ENCODE measurements at places on chromosomes 1 and 21. TPM values are rescaled to one million over a fixed set of nuclear protein-coding genes. Genes with fewer than 3 reads are reported as not detected.

- H3K36me3 ChIP-seq: no peaks in the 10 kb centered on the region
- DNase-seq: peak; percentile 92
- H3K27me3 ChIP-seq: peaks cover 2% of the 10 kb centered on the region
- H3K27ac ChIP-seq: peak overlapping the region; percentile 92
- peak overlapping the region; percentile 70 for H3K4me3 ChIP-seq
Measured at GRCh38 chr1:243850452-243851256, 611 bp upstream of the AKT3 start.

DNA sequence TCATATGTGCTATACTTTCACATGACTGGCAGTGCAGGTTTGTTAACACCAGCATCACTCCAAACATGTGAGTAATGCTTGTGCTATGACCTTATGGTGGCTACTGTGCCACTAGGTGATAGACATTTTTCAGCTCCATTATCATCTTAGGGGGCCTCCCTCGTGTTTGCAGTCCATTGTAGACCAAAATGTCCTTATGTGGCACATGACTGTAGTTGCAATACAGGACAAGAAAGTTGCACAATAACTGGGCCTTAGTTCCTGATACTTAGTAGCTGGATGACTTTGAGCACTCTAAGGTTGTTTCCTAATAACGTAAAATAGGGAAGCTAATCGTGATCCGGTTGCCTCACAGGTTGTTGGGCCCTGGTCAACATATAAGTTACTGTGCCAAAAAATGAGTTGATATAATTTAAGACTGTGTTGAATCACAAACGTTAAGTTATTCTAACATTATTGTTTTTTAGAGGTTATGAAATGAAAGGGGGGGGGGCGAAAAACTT lies 511 bp upstream of the SNX27 start:
- DNase-seq: peak; percentile 13
- H3K27ac ChIP-seq: peak overlapping the region; percentile 69
- H3K4me3 ChIP-seq: peak overlapping the region; percentile 99
- H3K36me3 ChIP-seq: peaks cover 10% of the 10 kb centered on the region

DNA sequence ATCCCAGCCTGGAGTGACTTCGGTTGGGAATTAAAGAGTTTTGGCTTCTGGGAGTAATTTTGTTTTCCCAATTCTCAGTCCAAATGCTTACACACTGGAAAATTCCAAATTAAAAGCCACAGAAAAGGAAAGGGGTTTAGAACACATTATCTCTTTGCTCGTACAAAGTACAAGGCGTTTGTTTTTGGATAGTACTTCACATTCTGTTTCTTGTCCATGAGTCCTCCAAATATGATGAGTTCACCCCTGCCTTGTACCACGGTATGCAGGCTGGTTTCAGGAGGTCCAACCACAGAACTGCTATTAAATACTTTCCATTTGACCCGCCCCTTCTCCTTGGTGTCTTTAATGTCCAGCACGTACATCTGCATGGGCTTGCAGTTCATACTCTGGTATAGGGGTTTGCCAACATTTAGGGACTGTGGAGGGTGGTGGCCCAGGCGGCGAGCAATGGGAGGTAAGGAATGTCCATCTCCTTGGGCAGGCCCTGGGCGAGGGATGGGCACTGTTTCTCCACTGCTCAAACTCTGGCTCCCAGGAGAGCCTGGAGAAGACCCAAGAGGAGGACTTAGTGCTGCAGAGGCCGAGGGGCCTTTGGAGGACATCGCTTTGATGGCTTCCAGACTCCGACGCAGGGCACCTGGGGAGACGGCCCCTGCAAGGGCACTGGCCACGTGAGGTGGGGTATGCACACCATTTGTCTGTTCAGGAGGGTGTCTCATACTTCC lies 13.7 kb upstream of the CPLANE2 start:
- no peak overlapping the region for H3K27ac ChIP-seq
- no peaks in the 10 kb centered on the region for H3K27me3 ChIP-seq
- H3K4me1 ChIP-seq: peaks cover 21% of the 10 kb centered on the region
- no peak for DNase-seq

GBP3 gene
- 4.8 TPM for total RNA-seq

- no peak overlapping the region for H3K27ac ChIP-seq
- H3K27me3 ChIP-seq: peaks cover 33% of the 10 kb centered on the region
- no peaks in the 10 kb centered on the region for H3K36me3 ChIP-seq
- H3K4me1 ChIP-seq: no peaks in the 10 kb centered on the region
- H3K4me3 ChIP-seq: no peak overlapping the region
- no peak for DNase-seq
Measured at GRCh38 chr1:30817077-30817438, 59.5 kb upstream of the LAPTM5 start.

DNA sequence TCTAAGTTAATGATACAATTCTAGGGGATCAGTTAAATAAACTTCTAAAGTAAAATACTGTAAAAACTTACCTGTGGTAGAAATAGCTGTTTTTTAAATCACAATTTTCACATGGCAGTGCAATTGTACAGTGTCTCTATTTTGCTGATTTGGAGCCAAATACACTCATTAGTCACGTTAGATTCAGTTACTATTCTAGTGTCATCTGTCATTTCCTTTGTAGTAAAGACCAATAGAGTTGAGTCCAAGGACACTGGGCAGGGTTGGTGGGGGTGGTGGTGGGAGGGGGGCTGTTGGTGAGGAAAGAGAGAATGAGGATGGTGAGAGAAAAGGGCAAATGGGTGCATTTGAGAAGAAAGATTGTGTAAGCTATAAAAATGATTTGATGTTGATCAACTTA lies 33.6 kb downstream of the CD55 start:
- H3K27ac ChIP-seq: no peak overlapping the region
- no peak for DNase-seq
- H3K27me3 ChIP-seq: no peaks in the 10 kb centered on the region
- peaks cover 37% of the 10 kb centered on the region for H3K4me1 ChIP-seq

- no peak overlapping the region for H3K4me3 ChIP-seq
- no peak for DNase-seq
- no peaks in the 10 kb centered on the region for H3K27me3 ChIP-seq
Measured at GRCh38 chr1:41533731-41534080, 49.2 kb upstream of the EDN2 start.

PDE4B gene
- total RNA-seq: 24.7 TPM

- no peaks in the 10 kb centered on the region for H3K27me3 ChIP-seq
- no peak for DNase-seq
- peaks cover under 1% of the 10 kb centered on the region for H3K36me3 ChIP-seq
- H3K4me3 ChIP-seq: no peak overlapping the region
- H3K4me1 ChIP-seq: no peaks in the 10 kb centered on the region
- H3K27ac ChIP-seq: no peak overlapping the region
Measured at GRCh38 chr1:109181085-109181806, 32.5 kb upstream of the SARS1 start.

DNA sequence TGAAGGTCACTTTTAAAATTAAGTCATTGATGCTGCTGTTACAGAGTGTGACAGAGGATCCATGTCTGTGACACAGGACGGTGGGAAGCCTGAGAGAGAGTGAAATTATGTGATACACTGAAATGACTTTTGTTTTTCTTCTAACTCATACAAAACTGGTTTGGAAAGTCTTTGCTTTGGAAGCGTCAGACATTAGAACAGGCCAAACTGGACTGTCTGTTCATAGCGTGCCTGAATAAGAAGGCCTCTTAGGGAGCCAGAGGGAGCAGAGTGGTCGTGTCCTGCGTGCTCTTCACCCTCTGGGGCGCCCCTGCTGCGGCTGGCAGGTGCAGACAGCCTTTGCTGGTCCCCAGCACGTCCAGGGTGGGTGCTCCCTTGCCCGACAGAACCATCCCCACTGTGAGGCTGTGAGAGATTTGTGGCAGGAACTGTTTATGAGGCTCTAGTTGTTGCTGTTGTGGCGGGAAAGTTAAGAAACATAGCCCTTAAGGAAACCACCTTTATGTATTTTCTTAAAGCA lies 19.7 kb upstream of the PGD start:
- H3K4me1 ChIP-seq: no peaks in the 10 kb centered on the region
- H3K4me3 ChIP-seq: no peak overlapping the region
- peaks cover 5% of the 10 kb centered on the region for H3K36me3 ChIP-seq
- H3K27ac ChIP-seq: no peak overlapping the region
- no peak for DNase-seq

C1orf74 gene
- 4.3 TPM for total RNA-seq

DYRK3 gene
- 8.7 TPM for total RNA-seq

- no peak overlapping the region for H3K4me3 ChIP-seq
- peaks cover 5% of the 10 kb centered on the region for H3K36me3 ChIP-seq
- no peak for DNase-seq
- peaks cover 56% of the 10 kb centered on the region for H3K4me1 ChIP-seq
Measured at GRCh38 chr1:27144920-27145661, 9.8 kb downstream of the SLC9A1 start.

GRCh38 chr1:115648717-115649691 lies 7.2 kb downstream of the VANGL1 start:
- no peaks in the 10 kb centered on the region for H3K4me1 ChIP-seq
- peak; percentile 53 for DNase-seq
- no peak overlapping the region for H3K27ac ChIP-seq
- no peak overlapping the region for H3K4me3 ChIP-seq

DNA sequence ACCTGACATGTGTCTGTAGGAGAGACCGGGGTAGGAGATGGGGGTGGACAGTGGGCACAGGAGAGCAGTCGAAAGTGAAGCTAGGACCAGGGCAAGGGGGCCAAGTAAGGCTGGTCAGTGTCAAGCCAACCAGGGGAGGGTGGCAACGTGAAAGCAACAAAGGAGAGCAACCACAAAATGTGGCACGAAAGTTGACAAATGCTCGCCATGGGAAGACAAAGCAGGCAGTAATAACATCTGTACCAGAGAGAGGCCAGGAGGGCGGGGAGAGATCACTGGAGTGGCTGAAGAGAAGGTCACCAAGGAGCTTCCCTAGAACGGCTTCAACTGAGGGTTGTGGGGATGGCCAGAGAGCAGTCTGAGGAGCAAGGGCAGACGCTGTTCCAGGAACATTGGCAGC lies 17.0 kb downstream of the QSOX1 start:
- H3K4me3 ChIP-seq: no peak overlapping the region
- no peak overlapping the region for H3K27ac ChIP-seq

NBL1 gene
- 10.5 TPM for total RNA-seq

GRCh38 chr1:99348397-99349132 lies 84.3 kb downstream of the PLPPR4 start:
- DNase-seq: no peak
- H3K4me1 ChIP-seq: no peaks in the 10 kb centered on the region
- no peaks in the 10 kb centered on the region for H3K36me3 ChIP-seq
- no peaks in the 10 kb centered on the region for H3K27me3 ChIP-seq
- no peak overlapping the region for H3K4me3 ChIP-seq

DNA sequence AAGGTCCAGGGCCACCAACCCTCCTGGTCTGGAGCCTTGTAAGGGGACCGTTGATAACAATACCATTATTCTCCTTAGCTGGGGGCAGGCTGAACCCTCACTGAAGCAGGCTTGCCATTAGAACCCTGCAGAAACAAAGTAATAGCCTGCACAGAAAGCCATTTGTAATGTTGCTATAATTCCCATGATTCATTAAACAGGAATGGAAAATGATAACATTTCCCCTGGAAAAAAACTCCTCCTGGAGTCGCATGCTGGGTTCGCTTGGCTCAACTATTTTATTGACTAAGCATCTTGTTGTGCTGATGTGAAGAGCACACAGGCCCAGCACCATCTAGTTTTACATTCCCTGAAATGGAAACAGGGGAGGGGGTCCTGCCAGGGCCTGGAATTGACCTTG lies 155.6 kb upstream of the CSF3R start:
- H3K36me3 ChIP-seq: no peaks in the 10 kb centered on the region
- peaks cover 2% of the 10 kb centered on the region for H3K27me3 ChIP-seq
- H3K4me3 ChIP-seq: no peak overlapping the region

OXCT2 gene
- total RNA-seq: 0.49 TPM

HECTD3 gene
- total RNA-seq: 18.9 TPM

DNA sequence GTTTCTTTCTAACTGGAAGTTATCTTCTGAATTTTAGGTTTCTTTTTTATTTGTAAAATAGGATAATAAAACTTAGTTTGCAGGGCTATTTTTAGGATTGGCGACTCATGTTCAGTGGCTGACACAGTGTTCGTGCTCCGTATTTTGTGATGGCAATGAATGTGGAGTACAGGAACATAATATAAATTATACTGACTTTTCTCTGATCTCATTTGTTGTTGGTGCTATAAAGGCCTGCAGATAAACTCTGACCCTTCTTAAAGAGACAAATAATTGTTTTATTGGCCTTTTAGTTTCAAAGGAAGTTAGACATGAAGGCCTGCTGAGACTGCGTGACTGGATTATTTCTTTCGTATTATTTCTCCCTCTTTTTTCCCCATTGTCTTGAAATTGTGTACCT lies 339.6 kb downstream of the PDE4B start:
- H3K27me3 ChIP-seq: peaks cover 5% of the 10 kb centered on the region
- no peak for DNase-seq
- no peak overlapping the region for H3K4me3 ChIP-seq
- H3K36me3 ChIP-seq: no peaks in the 10 kb centered on the region
- H3K27ac ChIP-seq: no peak overlapping the region
- peaks cover 13% of the 10 kb centered on the region for H3K4me1 ChIP-seq

DNA sequence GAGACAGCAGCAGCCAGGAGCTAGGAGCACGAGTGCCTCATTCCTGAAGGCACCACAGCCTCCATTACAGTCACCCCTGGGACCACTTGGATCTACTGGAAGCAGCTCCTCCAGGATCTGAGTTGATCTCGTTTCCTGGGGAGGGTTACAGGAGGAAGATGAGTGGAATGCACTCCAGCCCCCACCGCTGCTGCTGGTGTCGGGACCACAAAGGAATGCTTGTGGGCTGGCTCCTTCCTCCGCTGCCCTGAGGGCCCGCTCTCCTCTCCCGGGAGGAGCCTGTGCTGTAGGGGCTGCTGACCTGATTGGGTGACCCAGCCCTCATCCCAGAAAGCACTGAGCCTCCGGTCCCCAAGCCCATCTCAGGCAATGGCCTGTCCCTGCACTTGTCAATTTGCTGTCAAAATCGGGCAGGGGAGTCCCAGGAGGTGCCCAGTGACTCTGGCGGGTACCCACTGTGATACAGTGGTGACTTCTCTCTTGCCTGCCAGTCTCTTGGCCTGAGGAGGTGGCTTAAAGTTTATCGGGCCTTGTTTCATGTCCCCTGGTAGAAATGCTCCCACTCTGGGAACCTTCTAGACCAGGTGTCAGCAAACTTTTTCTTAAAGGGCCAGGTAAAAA lies 23.1 kb downstream of the IL10RB start:
- DNase-seq: no peak
- no peak overlapping the region for H3K4me3 ChIP-seq
- H3K27me3 ChIP-seq: no peaks in the 10 kb centered on the region
- peaks cover 49% of the 10 kb centered on the region for H3K36me3 ChIP-seq

DNA sequence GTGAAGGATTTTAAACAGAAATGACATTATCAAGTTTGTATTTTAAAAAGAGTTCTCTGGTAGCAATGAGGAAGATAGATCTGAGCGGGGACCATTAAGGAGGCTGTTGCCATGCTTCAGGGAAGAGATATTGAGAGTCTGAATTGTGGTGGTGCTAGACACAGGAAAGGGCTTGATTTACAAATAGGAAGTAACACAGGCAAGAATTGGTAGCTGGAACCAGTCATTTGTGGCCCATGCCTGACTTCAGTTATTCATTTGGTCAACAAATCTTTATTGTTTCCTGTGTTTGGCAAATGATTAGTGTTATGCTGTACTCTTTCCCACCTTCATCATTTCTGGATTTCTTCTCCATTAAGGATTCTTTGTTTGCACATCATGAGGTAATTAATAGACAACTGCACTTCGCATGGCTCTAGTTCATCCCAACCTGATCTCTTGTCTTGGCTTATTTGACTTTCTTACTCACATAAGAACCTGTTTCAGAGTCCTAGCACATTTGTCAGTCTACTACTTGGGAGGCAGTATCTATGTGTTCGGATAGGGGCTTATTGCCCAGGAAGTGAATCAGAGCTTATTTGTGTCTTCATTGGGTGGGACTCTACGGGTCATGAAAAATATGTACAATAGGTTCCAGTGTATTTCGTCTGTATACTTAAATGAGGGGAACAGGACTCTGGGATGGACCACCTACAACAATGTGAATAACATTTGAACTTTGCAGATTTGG lies 32.3 kb downstream of the EEIG2 start:
- H3K4me3 ChIP-seq: no peak overlapping the region
- peak overlapping the region; percentile 26 for H3K27ac ChIP-seq
- no peaks in the 10 kb centered on the region for H3K27me3 ChIP-seq
- peak; percentile 6 for DNase-seq
- no peaks in the 10 kb centered on the region for H3K36me3 ChIP-seq
